ENCODE measurements at places on chromosomes 5 and 9.

- DNase-seq: no peak
These were observed 29.9 kb upstream of the TCF7 start for GRCh38 chr5:134084570-134084969.

GRCh38 chr5:139985290-139985689, 57.8 kb downstream of the NRG2 start:
- peak; percentile 3 for DNase-seq

DNA sequence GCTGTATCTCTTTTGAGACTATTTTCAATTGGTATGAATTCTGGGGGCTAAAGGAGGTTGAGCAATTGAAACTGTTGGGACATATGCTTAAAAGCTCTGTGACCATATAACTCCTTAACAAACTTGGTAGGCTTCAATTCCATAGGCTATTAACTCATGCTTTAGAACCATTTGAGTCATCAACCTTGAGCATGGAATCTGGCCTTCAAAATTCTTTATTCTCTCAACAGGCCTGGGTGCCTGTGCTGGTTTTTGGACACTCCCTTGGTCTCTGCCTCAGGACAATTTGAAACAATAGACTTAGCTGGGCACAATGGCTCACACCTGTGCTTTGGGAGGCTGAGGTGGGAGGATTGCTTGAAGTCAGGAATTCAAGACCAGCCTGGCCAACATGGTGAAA, 61.4 kb upstream of the EPB41L4A start:
- DNase-seq: no peak

- DNase-seq: no peak
These were observed 46.5 kb upstream of the GDNF start for GRCh38 chr5:37886242-37886905.

DNA sequence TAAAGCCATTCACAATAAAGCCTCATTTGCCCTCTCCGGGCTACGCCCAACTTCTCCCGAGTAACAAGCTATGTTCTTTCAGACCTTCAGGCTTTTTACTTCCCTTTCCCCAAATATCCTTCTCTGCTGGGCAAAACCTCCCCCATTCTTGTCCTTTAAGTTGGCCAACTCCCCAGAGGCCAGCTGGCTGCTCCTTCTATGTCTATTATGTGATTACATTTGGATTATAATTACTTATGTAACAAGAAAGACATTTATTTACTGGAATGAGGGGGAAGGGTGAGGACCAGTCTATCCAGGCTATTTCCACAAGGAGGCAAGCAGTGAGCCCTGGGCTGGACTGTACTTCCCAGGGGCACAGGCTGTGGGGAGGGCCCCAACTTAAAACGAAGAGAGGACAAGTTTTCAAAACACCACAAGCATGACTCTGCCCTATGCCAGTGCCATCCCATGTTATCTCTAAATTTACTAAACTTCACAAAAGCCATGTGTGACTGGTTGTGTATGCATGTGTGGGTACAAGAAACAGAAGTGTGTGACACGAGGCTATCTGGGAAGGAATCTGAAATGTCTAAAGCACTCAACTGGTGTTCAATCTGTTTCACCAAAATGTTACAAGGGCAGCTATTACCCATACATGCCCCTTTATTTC, 84.5 kb downstream of the GNAQ start:
- no peak for DNase-seq

DNA sequence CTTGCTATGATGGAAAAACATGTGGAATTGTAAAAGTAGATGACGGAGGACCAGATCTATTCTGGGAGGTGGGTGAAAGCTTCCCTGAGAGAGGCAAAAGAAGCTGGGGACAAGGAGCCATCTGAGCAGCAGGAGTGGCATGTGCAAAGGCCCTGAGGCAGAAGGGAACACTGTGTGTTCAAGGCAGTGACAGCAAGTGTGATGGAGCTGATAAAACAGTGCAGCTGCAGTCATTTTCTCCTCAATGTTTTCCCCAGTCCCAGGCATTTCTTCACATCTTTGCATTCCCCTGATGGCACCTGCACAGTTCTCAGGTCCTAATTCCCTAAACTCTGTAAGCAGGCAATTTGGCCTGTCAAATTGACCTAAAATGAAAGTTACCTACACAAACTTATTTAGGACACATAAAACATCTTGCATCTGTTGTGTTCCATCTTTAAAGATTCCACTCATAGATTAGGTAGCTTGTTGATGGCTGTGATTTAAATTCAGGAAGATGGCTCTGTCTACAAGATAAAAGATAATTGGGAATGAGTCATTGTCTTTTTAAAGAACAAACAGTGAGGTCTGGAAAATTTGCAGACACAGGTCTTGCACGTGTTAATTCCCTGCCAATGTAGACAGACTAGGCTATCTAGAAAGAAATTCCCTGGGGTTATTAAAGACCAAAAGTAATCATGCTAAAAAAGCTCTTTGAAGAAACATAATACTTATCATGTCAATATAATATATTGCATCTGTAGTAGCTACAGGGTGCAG, 289.6 kb upstream of the SGCD start:
- DNase-seq: no peak

DNA sequence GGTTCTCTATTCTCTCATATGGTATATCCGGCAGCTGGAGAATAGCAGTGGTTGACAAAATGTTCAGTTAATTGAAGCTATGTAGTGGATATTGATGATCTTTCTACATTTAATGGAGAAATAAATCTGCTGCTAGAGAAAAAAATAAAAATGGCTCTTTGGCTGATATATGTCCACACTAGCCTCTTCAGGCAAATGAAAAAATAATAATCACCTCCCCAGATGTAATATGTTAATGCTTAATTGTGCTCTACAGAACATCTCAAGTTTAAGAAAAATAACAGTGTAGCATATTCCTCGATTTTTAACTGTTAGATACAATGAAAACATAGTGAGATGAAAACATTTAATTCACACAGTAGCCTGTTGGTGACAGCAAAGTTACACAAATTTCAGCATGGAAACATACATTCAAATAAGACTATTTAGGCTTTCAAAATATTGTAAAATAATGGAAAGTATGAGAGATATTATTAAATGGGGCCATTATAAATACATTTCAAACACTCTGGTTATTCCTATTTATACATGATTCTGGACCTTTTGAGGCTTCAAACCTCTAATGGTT, 543.0 kb downstream of the MAT2B start:
- DNase-seq: no peak

DNA sequence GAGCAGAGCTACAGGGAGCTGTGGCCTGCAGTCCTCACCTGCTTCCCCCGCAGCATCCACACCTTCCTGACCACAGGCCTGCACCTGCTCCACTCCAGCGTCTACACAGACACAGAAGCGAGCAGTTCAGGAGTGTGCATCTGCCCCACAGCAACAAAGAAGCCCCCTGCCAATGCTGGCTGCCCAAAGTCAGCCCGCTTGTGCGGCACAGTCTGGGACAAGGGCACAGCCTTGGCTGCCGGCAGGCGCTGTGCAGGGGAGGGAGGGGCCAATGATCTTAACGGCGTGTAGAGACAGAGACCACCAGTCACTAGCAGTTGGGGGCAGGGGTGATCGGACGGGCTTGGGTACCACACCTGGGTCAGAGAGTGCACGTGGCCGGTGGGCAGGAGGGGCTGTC, 6.6 kb downstream of the BRD9 start:
- DNase-seq: no peak

- DNase-seq: no peak
These were observed 117.0 kb downstream of the CRB2 start for GRCh38 chr9:123472862-123473614.

Measured in thyroid gland (tissue), 4 donors.